ENCODE measurements at places on chromosomes 16 and 17. TPM values are rescaled to one million over a fixed set of nuclear protein-coding genes. Genes with fewer than 3 reads are reported as not detected.

The IKZF3 gene
- 37.6 TPM for total RNA-seq

The ADGRG3 gene
- total RNA-seq = not detected

The SLC38A10 gene
- total RNA-seq = 52.9 TPM

The GAST gene
- not detected for total RNA-seq

The IRX6 gene
- total RNA-seq = not detected

The KCNJ18 gene
- not detected for total RNA-seq

The MIEN1 gene
- 39.4 TPM for total RNA-seq

The RNF222 gene
- total RNA-seq = not detected

The CSH1 gene
- total RNA-seq = not detected

The PPY gene
- total RNA-seq = not detected

The OR1D5 gene
- not detected for total RNA-seq

The FLCN gene
- total RNA-seq = 12.3 TPM

Measured in activated CD4-positive, alpha-beta T cell treated with anti-CD3 and anti-CD28 coated beads for 36 hours (primary cell).